ENCODE measurements at places on chromosomes 12 and 14.

DNA sequence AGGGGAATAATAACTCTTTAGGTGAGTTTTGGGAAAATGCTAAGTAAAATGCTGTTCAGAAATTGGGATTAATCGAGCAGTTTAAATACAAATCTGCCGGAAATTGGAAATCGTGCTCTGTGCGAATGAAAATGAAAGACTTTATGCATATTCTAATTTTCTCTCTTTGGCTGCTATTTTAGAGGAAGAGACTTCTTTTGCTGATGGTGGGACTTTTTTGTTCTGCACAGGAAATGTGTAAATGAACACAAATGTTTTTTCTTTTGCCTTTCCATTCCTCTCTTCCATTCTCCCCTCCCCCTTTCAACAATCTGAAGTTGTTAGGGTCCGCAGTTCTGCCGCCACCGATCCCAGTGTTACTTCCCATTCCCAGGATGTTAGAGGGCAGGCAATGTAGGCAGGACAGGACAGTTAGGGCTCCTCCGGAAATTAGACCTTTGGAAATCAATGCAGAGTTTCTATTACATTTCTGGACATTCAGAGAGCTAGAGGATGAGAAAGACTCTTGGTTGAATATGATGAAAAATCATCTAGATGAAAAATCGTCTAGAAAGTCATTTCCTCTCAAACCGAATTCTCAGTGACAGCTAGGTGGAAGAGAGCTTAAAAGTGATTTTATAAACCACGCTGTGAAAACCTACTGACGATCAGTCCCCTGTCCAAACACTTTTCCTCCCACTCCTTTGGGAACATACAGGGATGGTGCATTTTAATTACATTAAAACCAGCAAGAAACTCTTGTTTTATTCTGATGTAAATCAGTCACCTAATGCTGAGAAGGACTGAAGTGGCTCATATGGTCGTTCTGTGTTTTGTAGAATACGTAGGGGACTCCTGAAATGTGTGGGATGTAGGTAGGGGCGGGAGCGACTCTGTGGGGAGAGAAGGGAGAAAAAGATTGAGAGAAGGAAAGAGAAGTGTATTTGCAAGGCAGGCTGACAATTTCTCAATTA is 17.8 kb downstream of the FOXG1 start:
- DNase-seq: no peak

DNA sequence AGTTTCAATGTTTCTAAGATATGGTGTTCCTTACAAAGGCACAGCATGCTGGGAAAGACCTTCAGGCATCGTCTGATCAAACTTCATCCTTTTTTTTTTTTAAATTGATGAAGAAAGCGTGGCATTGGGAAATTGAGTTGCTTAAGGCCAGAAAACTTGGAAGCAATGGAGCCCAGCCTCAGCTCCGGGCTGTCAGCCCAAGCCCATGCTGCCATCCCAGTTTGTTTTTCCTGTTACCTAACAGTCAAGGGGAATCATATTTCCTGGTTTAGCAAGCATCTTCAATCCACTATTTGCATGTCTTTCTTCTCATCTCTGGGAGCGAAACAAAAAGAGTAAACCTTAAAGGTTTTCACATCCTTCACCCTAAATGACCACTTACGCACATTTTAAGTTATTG is 200.2 kb downstream of the CHST11 start:
- DNase-seq: no peak

- DNase-seq: peak; percentile 30
Observed at GRCh38 chr12:117100251-117100650, 1.0 kb upstream of the TESC start.

GRCh38 chr12:2666411-2666810 is 128.4 kb upstream of the FKBP4 start:
- DNase-seq: no peak

- peak; percentile 73 for DNase-seq
Observed at GRCh38 chr12:100554608-100555077, 18.8 kb upstream of the GAS2L3 start.

DNA sequence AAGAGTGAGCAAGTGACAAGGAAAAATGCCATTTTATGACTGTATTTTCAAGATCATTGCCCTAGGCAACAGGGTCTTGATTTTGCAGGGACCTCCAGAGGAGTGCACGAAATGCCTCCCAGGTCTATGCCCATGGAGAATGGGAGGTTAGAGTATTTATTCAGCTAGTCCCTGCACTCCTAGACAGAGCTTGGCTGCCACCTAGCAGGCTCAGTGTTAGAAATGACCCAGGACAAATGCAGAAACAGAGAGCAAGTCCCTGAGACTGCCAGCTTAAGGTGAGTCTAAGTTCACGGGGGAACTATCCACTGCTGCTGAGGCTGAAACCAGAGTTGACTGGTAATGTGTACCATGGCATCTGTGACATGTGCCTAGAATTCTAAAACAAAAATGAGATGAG is 506.4 kb downstream of the MED13L start:
- no peak for DNase-seq

GRCh38 chr14:75283833-75284563 is 5.4 kb downstream of the FOS start:
- no peak for DNase-seq

- DNase-seq: no peak
Observed at GRCh38 chr12:116962197-116962596, 51.4 kb downstream of the FBXW8 start.

DNA sequence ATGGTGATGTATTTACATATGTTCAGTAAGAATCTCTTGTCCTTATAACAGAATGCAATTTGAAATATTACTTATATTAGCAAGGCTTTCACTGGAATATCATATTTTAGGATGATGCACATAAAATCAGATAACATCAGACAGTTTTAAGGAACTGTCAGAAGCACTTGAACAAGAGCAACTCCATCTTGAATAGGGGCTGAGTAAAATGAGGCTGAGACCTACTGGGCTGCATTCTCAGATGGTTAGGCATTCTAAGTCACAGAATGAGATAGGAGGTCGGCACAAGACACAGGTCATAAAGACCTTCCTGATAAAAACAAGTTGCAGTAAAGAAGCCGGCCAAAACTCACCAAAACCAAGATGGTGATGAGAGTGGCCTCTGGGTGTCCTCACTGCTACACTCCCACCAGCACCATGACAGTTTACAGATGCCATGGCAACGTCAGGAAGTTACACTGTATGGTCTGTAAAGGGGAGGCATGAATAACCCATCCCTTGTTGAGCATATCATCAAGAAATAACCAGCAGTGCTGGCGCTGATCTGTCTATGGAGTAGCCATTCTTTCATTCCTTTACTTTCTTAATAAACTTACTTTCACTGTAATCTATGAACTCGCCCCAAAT is 27.6 kb upstream of the ETV6 start:
- DNase-seq: no peak

DNA sequence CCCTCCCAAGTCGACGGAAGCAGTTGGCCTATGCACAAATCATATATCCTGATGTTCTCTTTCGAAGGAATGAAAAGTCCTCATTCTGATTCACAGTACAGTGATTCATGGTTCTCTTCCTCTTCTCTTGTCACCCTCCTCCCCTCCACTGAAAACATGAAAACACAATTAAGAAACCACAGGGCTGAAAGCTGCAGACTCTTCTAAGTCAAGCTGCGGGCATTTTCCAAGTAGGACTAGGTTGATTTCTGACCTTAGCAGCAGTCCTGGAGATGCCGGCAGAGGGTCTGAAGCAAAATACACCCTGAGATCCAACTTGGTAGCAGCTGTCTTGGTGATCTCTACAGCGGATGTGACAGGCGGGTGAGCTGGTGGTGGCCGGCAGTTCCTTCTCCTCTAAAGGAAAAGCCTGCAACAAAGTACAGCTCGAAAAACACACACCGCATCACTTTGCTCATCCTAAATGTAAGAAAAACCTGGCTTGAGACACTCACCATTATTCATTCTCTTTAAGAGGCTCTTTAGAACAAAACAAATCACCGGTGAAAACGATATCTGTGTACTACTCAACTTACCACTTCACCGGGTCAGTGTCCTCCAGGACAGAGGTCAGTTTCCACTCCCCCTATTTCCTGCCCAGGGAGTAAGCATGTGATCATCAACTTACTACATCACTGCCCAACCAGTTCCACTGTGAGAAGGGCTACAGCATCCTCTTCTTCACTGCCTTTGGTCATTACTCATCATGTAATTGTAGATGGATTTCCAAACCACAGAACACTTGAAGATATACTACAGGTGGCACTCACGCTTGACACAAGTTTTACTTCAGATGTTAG is 6.0 kb downstream of the TMCC3 start:
- no peak for DNase-seq

DNA sequence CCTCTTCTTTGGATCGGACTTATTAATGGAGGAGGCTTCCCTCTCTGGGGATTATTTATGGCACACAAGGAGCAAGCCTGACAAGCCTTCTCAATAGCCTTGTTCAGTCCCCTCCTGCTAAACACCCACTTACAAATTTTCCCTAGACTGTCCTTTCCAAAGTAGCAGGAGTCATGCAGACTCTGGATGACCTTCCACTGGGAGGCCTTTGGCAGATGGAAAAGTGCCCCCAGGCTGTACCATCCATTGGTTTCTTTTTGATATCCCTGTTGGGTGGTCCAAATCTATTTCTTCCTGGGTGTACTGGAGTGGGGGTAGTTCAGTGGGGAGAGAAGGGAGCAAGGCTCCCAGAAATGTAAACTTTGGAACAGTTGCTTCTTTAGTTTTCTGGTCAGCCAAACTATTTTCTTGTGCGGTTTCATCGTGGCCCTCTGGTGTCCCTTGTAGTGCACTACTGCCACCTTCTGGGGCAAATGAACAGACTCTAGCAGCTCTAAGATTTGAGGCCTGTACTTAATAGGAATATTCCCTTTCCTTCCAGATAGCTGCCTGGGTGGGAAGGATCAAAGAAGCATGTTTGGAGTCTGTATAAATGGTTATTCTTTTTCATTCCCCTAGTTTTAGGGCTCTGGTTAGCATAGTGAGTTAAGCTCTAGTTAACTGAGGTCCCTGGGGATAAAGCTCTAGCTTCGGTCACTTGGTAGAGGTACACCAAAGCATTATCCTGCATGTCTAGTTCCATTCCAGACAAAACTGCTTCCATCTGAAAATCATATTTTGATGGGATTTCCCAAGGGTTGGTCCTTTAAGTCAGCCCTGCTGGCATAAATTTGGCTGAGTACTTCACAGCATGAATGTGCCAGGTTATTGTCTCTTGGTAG is 409.5 kb downstream of the SLC6A15 start:
- DNase-seq: peak; percentile 80

DNA sequence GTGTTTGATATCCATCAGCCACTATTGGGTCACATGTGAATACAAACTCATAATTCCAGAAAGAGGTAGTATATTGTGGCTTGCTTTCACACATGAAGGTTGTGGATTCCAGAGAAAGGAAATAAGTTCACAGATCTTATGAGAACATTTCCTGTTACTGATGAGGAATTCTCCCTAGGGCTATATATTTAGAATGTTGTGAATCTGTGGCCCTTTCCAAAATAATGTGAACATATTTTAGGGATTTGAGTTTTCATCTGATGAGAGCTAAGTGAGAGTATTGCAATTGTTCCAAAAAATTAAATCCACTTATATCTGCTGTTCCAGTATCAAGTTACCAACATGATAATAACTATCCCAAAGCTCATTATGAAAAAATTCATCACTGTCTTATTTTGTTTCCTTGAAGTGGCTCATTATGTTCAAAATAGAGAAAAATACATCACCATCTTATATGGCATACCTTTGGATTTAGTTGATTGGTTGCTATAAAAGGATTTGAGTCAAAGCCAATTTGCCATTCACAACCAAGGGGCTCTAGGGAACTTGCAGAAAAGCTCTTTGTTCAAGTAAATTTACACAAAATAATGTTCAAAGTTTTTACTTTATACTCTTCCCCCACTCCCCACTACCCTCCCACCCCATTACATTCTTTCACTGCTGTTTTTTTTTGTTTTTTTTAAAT is 76.3 kb downstream of the MYRFL start:
- DNase-seq: no peak

DNA sequence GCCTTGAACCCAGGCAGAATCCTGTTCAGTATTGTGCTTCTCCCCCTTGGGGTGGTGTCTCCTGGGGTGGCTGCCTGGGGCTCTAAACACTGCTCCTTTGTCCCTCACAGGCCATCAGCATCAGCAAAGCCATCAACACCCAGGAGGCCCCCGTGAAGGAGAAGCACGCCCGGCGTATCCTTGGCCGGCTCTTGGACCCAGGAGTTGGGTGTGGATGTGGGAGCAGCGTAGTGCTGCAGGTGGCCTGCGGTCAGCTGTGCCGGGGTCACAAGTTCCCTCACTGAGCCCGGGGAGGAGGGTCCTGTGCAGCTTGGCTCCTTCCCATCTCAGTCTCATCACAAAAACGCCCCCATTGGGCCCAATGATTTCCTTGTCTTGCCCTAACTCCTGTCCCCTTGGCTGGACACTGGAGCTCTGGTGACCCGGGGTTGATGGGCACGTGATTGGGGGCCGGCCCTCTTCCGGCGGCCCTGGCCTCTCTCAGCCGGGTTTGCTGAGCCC is 12.7 kb downstream of the HIP1R start:
- DNase-seq: no peak

GRCh38 chr14:82854131-82854530 is 1320.5 kb upstream of the SEL1L start:
- no peak for DNase-seq

- no peak for DNase-seq
Observed at GRCh38 chr12:103965255-103965589, 450 bp upstream of the TDG start.

GRCh38 chr14:65167072-65167645 is 64.8 kb upstream of the MAX start:
- no peak for DNase-seq

DNA sequence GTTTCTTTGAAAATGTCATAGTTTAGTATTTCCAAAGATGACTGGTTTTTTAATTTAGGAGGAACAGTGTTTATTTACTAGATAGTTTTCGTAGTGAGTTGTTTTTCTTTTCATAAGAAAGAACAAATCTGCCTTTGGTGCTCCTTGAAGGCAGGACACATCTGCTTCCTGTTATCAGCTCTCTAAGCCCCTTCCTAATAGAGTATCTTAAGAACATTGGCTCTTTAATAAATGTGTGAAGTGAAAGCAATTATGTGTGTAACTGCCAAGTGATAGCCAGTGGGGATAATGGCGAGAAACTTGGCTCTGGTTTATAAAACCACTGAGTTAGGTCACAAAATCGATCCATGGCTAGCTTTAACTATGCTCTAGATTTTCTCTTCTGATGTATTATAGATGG is 23.5 kb upstream of the PPFIBP1 start:
- no peak for DNase-seq

GRCh38 chr14:104933746-104934733 is 9.4 kb downstream of the PLD4 start:
- DNase-seq: no peak

GRCh38 chr12:114770323-114770722 is 86.3 kb upstream of the TBX3 start:
- no peak for DNase-seq

DNA sequence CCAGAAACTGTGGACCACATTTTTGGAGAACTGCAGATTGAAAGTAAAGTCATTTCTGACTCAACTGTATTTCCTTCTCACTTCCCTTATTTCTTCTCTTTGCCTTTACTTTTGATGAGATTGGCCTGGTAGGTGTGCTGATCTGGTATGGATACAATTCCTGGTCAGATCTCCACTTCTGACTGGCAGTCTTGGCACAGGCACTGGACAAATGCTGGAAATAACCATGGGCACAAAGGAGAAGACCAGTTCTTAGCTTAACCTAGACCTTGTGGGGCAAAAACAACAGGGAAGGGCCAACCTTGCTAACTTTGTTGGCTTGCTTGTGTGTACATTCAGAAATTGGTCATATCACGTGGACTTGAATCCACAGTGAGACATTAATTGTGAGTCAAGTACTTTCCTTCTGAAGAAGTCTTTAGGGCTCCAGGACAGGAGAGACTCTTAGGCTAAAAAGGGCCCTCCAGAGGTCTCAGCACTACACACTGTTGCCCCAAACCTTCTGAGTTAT is 75.0 kb downstream of the DIP2B start:
- no peak for DNase-seq

GRCh38 chr14:29161593-29161992 is 395.0 kb downstream of the FOXG1 start:
- no peak for DNase-seq

Measured in HAP-1 (cell line).